ENCODE measurements at places on chromosomes 7 and 10.
A peak's percentile ranks its signal among the peaks of the same experiment; 100 is the strongest.

GRCh38 chr7:55101359-55101758 is 82.5 kb downstream of the EGFR start:
- no peak for DNase-seq

DNA sequence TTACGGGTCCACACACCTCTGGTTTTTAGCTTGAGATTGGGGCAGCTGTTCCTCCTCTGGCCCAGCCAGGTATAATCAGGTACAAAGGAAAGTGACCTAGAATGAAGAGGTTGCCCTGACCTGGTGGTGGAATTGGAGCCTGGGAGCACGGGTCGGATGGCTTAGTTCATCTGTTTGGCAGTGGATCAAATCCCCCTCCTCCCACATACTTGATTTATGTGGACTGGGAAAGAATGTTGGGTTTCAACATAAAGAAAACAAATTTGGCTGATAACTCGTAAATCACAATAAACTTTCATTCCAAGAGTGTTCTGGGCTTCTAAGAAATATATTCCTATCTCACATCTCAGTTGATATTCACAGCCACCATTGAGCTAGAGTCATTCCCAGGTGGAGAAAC is 186.8 kb downstream of the CUX1 start:
- DNase-seq, result no peak

- DNase-seq, result no peak
Measured at GRCh38 chr10:68032113-68032512, 43.0 kb downstream of the HERC4 start.

GRCh38 chr10:5592070-5592469 is 67.3 kb downstream of the CALML3 start:
- no peak for DNase-seq

GRCh38 chr7:5695727-5696345 is 85.6 kb downstream of the RNF216 start:
- DNase-seq, result peak; percentile 43

GRCh38 chr7:3807824-3808223 is 506.8 kb downstream of the SDK1 start:
- no peak for DNase-seq

- DNase-seq, result no peak
Measured at GRCh38 chr10:118805146-118805545, 50.4 kb upstream of the CACUL1 start.

DNA sequence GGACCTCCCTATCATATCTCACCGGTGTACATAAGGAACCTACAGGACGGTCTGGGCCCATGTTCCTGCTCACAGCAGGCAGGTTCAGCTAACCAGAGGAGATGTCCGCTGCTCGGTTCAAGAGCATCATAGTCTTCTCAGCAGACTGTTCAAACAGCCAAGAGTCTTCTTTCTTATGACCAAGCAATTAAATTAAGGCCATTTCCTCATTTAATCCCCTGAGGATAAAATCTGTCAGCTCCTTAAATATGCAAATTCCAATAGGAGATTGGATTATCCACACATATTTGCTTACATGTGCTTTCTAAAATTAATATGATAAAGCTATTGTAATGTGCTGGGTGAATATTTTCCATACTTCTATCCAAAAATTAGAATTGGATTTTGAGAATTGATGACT is 59.7 kb downstream of the LMBR1 start:
- no peak for DNase-seq

- no peak for DNase-seq
Measured at GRCh38 chr7:38453168-38453567, 178.0 kb downstream of the AMPH start.
